ENCODE measurements at places on chromosomes 2 and 18. TPM values are rescaled to one million over a fixed set of nuclear protein-coding genes. Genes with fewer than 3 reads are reported as not detected.

The POTEJ gene
- not detected for total RNA-seq

The ZAP70 gene
- total RNA-seq = 137 TPM

The LCT gene
- total RNA-seq = 0.10 TPM

The LINC00305 gene
- total RNA-seq = not detected

The ZNF519 gene
- total RNA-seq = 6.9 TPM

The ANKRD36 gene
- 61.9 TPM for total RNA-seq

The SLC11A1 gene
- total RNA-seq = 126 TPM

The GATA6 gene
- total RNA-seq = 0.10 TPM

The ALPI gene
- total RNA-seq = not detected

The NEUROD1 gene
- not detected for total RNA-seq

The PLGLB1 gene
- total RNA-seq = 2.7 TPM

The SMC6 gene
- total RNA-seq = 9.2 TPM

The AGPS gene
- 23.6 TPM for total RNA-seq

The GTF3C2 gene
- 45.0 TPM for total RNA-seq

The MC2R gene
- under 0.01 TPM for total RNA-seq

The ANKRD30B gene
- not detected for total RNA-seq

The PTPRN gene
- total RNA-seq = 1.3 TPM

The POTEI gene
- total RNA-seq = under 0.01 TPM

The TUBA4B gene
- not detected for total RNA-seq

The CFAP65 gene
- total RNA-seq = 0.10 TPM

The CCDC178 gene
- total RNA-seq = not detected
